H1 (cell line): ENCODE measurements at places on chromosomes 5 and 9. TPM values are rescaled to one million over a fixed set of nuclear protein-coding genes. Genes with fewer than 3 reads are reported as not detected.

The TBC1D2 gene
- 7.4 and 8.0 TPM in 2 replicates for total RNA-seq

The OSMR gene
- total RNA-seq: 2.6 and 3.1 TPM in 2 replicates

The TRIM36 gene
- 14.1 and 16.5 TPM in 2 replicates for total RNA-seq

The COX7C gene
- 1,035 and 1,059 TPM in 2 replicates for total RNA-seq

DNA sequence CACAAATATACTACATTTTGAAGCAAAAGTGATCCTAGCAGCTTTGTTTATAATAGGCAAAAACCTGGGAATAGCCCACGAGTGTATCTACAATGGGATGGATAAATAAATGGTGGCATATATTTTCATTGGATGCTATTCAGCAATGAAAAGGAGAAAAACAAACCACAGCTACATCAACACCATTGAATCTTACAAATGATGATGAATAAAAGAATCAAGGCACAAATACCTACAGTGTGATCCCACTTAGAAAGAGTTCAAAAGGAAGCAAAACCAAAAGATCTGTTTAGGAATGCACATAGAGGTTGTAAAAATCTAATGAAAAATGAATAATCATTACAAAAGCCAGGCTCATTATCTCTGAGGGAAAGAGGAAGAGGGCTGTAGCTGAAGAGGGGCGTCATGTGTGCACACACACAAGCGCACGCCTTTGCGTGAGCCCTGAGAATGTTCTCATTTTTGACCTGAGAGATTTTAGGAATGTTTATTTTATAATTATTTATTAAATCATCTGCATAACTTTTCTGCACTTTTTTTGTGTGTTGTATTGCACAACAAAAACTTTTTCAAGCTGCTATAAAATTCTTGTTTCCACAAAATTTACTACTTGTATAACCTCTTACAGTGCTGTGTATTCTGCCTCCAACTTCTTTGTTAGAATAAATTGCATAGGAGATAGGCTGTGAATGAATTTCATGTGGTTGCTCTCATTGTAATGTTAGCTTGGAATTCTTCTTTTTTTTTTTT is 5.9 kb upstream of the RHOBTB3 start:
- no peak for DNase-seq

GRCh38 chr5:140106101-140106500 is 7.8 kb upstream of the PURA start:
- no peak for DNase-seq

DNA sequence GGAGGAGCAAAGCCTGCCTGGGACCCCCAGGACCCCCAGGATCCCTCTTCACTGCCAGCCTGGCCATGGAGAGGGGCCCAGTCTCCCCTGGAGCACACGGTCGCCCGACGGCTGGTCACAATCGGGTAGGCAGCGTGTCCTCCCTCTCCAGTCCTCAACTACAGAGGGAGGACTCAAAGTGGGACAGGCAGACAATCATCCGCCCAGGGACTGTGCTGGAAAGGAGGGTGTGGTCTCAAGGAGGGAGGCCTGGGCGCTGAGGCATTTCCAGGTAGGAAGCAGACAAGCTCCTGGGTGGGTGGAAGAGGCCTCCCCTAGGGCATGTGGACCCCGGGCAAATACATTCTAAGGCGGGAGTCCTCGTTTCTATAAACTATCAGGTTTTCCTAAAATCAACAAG is 93.2 kb upstream of the ADAMTS2 start:
- DNase-seq: no peak

DNA sequence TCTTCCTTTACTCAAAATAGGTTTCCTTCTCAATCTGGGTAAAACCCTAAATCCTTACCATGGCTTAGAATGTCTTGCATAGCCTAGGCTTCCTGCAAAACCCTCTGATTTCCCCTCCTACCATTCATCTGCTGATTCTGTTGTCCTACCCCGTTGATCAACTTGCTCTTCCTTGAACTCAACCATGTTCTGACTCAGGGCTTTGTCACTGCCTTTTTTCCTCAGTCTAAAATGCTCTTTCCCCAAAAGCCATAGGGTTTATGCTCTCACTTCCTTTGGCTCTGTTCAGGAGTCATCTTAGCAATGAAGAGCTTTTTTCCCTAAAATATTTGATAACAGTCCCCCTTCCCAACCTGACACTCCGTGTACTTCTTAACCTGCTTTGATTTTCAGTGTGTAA is 79.4 kb upstream of the IZUMO3 start:
- no peak for DNase-seq

- DNase-seq: no peak
Observed at GRCh38 chr5:124179819-124180218, 566.6 kb downstream of the ZNF608 start.

GRCh38 chr5:131942016-131942415 is 3.4 kb downstream of the MEIKIN start:
- no peak for DNase-seq
